HCT116 (cell line): ENCODE measurements at places on chromosomes 7 and 10. TPM values are rescaled to one million over a fixed set of nuclear protein-coding genes. Genes with fewer than 3 reads are reported as not detected.
A peak's percentile ranks its signal among the peaks of the same experiment; 100 is the strongest.

DNA sequence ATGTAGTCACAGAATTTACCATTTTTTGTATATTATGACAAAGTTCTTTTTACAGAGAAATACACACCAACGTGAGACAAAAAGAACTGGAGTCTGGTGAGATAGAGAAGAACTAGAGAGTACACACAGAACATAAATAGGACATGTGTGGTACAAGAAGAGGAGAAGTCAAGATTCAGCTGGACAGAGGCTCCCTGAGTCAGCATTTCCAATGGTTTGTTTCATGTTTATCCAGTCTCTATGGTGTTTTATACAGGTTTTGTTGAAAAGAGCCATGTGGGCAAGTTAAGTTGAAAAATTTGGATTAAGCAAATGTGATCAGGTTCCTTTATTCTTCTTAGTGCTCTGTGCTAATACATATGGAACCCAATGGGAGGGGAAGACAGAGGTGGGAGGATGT is 105.5 kb upstream of the AKR1E2 start:
- no peak for DNase-seq

- no peak for DNase-seq
Observed at GRCh38 chr10:104641187-104641936, at the start of gene SORCS3. TSS of gene SORCS3 (plus strand) at chr10:104641290.

- no peak for DNase-seq
Observed at GRCh38 chr10:101856626-101857025, 13.0 kb upstream of the KCNIP2 start.

DNA sequence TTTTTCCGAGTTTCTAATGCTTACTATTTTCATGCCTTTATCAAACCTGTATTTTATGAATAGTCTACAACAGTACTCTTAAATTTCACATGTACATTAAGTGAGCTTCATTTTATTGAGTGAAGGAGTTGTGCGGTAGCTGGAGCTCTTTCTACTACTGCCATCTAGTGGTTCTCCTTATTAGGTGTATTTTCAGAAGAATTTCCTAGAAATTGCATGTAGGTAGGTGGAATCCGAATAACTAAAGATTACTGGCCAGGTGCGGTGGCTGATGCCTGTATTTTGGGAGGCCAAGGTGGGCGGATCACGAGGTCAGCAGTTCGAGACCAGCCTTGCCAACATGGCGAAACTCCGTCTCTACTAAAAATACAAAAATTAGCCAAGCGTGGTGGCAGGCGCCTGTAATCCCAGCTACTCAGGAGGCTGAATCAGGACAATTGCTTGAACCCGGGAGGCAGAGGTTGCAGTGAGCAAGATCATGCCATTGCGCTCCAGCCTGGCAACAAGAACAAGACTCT is 38.3 kb downstream of the LRRC72 start:
- peak; percentile 66 for DNase-seq

DNA sequence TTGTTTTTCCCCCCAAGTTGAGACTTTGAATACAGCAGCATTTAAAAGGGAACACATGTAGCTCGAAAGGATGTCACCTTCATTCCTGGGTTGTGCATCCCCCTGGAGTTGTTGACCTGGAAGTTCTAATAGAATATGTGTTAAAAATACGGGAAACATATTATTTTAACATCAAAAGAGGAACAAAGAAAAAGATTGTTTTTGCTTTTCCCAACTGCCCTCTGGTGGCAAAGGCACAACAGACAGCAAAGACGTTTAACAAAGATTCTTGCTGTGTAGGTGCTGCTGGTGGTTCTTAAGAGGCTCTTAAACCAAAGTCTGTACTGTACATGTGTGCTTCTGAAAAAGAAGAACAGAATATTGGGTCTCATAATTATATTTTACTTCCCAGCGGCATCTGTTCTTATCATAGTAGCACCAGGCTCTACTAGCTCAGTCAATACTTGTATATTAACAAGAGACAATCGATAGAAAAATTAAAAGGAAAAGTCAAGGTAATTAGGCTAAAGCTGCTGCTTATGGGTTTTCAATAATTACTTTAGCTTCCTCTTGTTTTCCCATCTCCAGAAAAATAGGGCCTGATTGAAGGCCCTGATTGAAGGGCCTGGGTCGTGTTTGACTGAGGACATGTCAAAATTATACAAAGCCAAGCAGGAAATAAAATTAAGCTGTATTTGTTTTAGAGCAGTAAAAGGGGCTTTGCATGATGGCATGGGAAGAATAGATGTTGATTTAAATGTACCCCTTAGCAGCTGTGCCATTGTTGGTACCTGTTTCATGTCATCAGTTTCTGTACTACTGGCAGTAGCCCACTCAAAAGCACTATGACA is 384.2 kb upstream of the LRGUK start:
- no peak for DNase-seq

- DNase-seq: no peak
Observed at GRCh38 chr7:94405506-94405905, 10.8 kb downstream of the COL1A2 start.

Gene COL13A1
- total RNA-seq: 5.9 TPM

Gene SCART1
- total RNA-seq: 3.7 TPM

Gene GPNMB
- 2.8 TPM for total RNA-seq
